ENCODE measurements at places on chromosomes 3 and 15. TPM values are rescaled to one million over a fixed set of nuclear protein-coding genes. Genes with fewer than 3 reads are reported as not detected.

The SPESP1 gene
- total RNA-seq = 0.97 TPM

The PP2D1 gene
- not detected for total RNA-seq

The CORO2B gene
- 0.41 TPM for total RNA-seq

The CKMT1B gene
- 0.32 TPM for total RNA-seq

The GOLGA8S gene
- 0.16 TPM for total RNA-seq

The ZNF774 gene
- 2.7 TPM for total RNA-seq

All from activated T-helper 2 cell treated with anti-CD3 and anti-CD28 coated beads, Interferon-gamma antibody, Interleukin-2, Interleukin-4, amounts not matched to agents 10 μg/mL and 5 μg/mL and 100 μg/mL, durations not matched to agents 14 hours and 24 hours and 36 hours (primary cell).